ENCODE measurements at places on chromosomes 6 and 20. TPM values are rescaled to one million over a fixed set of nuclear protein-coding genes. Genes with fewer than 3 reads are reported as not detected.

GRCh38 chr20:48682529-48683363 is 145.1 kb downstream of the PREX1 start:
- DNase-seq: peak; percentile 91

DNA sequence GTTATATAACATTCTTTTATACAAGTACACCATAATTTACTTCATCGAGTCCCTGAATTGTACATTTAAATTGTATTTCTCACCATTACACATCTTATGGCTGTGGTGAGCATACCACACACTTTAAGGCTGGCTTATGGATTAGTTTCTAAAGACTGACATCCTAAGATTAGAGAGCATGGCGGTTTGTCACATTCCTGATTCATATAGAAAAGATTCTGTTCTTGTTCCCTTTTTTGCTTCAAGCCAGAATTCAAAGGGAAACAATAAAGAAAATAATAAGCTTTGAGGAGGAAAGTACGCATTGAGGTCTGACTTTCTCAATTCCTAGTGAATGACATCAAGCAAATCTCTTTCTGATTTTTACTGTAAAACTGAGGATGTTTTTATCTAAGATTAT is 2.5 kb downstream of the BTN1A1 start:
- DNase-seq: no peak

Gene PAK5
- polyA plus RNA-seq: 0.63 TPM

Gene BPIFB1
- not detected for polyA plus RNA-seq
